NAMALWA (cell line): ENCODE measurements at places on chromosomes 16 and 17.

DNA sequence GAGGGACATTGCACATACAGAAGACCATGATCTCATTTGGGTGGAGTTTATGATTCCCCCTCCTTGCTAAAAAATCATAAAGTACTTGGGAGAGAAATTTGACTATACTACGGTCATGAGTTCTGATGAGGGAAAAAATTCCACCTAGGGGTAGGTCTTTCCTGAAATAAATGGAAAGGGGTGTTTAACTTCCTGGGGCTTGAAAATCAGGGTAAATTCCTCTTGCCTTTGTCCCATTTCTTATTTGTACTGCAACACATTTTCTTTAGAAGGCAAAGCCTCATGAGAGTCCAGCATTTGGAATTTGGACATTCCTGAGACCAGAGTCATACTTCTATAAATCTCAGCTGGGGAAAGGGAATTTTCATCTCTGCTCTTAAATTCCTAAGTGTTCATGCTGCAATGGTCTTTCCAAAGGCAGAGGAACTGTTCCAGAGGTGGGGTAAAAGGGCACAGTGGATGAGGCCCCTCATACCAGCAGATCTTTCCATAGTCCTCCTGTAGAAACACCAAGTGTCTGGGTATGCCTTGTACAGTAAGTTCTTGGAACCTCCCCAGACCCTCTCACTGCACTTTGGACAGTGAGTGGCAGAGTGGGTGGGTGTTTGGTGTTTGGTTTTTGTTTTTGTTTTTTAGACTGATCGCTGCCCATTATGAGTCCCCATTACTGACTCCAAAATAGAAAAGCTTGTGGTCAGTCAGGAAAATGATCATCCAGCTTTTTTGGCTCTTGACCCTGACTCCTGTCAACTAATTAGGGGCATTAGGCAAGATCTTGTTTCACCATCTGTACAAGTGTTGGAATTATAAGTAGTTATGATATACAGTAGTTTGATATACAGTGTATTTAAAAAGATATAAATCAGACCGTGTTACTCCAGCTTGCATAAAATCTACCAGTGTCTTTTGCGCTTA, 6.0 kb downstream of the LYRM1 start:
- no peak for DNase-seq

DNA sequence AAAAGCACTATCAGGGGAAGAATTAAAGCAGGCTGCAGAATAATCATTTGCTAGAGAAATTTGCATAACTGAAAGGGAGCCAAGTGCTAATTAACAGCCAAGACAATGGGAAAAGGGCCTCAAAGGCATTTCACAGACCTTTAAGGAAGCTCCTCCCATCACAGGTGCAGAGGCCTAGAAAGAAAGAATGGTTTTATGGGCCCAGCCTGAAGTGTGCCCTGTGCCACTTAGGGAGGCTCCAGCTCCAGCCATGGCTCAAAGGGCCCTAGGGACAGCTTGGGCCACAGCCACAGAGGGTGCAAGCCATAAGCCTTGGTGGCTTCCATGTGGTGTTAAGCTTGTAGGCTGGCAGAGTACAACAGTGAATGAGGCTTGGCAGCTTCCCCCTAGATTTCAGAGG, 50.1 kb downstream of the RNF112 start:
- peak; percentile 5 for DNase-seq

DNA sequence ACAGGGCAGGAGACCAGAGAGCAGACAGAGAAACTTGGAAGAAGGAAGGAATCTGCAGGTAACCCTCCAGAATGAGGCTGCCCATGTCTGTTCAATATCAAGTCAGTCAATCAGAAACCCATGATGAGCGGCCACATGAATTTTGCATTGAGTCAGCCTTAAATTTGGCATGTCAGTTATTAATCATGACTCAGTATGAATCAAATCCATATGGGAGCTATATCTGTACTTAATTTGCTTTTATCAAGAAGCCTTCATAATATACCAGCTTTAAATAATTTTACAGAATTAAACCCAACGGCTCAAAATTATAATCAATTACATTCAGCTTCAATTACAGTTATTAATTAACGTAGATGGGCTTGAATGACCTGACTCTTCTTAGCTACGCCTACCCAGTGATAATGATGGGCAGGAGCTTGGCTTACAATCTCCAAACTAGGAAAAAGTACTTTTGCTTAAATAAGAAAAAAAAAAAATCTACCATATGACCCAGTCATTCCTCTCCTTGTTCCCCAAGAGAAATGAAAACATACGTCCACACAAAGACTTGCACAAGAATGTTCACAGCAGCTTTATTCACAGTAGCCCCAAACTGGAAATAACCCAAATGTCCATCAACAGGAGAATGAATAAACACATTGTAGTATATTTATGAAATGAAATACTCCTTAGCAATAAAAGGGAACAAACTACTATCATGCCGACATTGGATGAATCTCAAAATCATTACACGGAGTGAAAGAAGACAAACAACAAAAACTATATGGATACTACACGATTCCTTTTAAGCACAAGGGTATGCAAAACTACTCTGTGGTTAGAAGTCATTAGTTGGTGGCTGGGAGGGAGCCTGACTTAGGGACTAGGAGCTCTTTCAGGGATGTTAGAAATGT, 48.6 kb downstream of the SLC39A11 start:
- no peak for DNase-seq

DNA sequence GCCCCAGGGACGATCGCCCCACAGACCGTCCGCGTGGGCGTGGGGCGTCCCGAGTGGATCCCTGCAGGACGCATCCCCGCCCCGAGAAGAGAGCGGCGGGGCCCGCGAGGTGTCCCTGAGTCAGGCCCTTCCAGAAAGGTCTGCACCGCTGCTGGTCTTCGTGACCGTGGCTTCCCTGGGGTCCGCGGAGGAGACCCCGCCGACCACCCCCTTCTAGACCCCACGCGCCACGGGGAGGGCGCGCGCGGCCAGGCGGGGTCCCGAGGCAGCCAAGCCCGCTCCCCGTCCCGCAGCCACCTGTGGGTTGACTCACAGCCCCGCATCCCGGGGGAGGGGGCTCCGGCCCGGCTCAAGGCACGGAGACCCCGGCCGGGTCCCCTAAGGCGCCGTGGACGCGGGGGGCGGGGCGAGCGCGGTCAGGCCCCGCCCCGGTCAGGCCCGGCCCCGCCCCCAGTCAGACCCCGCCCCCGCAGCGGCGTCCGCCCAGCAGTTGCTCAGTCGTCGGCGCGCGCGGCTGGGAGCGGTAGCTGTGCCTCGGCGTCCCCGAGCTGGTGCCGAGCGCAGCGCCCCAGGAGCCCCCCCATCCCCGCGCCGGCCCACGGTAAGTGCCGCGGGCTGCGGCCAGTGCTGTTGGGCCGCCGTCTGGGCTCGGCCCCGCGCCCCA, at the start of gene BAIAP3:
BAIAP3 (plus strand) TSS at position 497 of the 664 bp plus-strand sequence. CDS start 4,905 bp downstream, outside the sequence.
- DNase-seq, result peak; percentile 45

- DNase-seq, result no peak
Observed at GRCh38 chr16:55017321-55017720, 86.7 kb downstream of the IRX5 start.

GRCh38 chr17:51456942-51457341, 196.6 kb downstream of the UTP18 start:
- no peak for DNase-seq

DNA sequence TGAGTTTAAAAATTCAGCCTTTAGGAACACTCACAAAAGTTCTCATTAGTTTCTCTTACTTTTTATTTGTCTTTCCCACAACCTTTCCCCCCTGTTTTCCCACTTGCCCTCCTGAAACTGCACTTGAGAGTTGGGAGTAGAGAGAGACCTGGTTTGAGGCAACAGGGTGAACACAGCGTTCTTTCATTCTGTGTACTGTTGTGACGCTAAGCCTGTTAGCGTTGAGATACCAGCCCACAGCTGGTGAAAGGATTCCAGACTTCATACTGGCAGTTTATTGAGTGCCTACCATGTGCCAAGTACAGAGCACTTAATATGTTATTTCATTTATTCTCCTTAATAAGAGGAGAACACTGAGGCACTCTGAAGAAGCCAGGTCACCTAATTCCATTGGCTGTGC, 10.3 kb downstream of the TNRC6C start:
- no peak for DNase-seq

- DNase-seq, result no peak
Observed at GRCh38 chr16:23581764-23582163, 14.4 kb downstream of the NDUFAB1 start.

- no peak for DNase-seq
Observed at GRCh38 chr16:57825298-57826044, 23.2 kb upstream of the KIFC3 start.

DNA sequence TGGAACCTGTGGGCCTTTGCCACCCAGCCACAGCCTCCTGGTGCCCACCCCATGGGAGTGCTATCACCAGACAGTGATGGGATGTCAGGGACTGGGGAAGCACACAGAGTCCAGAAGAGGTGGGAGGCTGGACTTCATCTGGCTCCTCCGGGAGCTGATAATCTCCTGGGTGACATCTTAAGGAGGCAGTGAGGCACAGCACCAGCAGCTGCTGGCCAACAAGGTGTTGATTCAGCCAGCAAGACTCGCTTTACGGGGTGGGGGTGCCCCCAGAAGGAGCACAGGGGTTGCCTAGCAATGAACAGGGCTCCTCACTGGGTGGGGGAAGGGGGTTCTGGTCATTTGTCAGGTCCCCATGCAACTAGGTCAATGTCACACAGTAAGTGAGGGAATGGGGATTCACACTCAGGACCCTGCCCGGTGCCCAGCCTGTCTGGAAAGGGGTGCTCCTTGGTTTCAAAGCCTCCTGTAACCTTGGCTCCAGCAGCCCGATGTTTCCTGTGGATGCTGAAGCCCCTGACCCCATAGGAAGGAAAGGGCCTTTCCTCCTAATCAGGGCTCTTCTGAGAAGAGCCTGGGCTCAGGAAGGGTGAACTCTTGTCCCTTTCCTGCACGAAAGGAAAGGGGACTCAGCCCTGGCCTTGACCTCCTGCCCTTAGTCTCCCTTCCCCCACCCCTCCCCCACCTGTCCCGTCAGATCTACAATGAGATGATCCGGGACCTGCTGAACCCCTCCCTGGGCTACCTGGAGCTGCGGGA, 17.7 kb downstream of the KIF19 start:
- no peak for DNase-seq
